Esophagus squamous epithelium (tissue), 5 donors: ENCODE measurements at places on chromosomes 6 and 20. TPM values are rescaled to one million over a fixed set of nuclear protein-coding genes. Genes with fewer than 3 reads are reported as not detected.

Gene SEL1L2
- not detected for total RNA-seq

Gene KHDC1
- 1.6 TPM for total RNA-seq

Gene VSX1
- not detected for total RNA-seq

Gene PHACTR3
- 0.18 TPM for total RNA-seq

Gene MICB
- 0.23 TPM for total RNA-seq

Gene CITED2
- total RNA-seq: 24.8 TPM

Gene SLC22A7
- not detected for total RNA-seq

Gene PSORS1C1
- 1.3 TPM for total RNA-seq

Gene CRISP3
- 114 TPM for total RNA-seq

Gene CALHM4
- not detected for total RNA-seq

DNA sequence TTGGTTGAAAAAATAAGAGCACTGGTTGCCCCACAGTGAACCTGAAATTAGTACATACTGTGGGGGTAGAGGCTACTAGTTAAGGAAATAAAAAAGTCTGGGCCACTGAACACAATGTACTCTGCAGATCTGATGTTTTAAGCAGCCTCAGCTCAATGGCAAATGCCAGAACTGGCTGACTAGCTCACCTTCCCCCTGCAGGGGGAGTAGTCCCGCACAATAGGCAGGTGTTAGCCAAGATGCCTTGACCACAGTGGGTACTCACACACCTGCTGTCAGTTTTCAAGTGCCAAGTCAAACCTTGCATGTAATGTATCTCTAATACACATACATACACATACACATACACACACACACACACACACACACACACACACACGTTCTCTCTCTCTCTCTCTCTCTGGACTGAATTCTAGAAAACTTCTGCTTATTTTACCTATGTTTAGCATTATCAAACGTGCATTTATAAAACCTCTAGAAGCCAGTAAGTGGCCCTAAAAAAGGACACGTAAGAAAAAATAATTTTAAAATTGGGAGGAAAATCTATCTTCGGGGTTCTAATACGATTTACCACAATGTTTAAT is 36.1 kb downstream of the GMDS start:
- DNase-seq: no peak

DNA sequence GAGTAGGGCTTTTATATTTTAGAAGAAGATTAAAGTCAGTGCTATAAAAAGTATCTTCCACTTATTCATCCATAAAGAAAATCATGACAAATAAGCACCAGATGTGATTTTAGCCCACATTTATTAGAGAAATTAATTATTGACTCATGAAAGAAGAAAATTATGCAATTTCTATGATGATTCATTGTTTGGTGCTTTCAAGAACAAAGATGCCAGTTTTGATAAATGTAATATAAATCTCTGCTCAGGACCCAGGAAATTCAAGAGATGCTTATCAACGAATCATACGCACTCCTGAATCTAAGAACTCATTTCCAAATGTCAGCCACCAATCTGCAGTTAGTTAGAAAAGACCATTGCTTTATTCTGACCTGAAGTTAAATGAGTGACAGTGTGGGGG is 211.4 kb downstream of the ARHGAP18 start:
- DNase-seq: no peak

DNA sequence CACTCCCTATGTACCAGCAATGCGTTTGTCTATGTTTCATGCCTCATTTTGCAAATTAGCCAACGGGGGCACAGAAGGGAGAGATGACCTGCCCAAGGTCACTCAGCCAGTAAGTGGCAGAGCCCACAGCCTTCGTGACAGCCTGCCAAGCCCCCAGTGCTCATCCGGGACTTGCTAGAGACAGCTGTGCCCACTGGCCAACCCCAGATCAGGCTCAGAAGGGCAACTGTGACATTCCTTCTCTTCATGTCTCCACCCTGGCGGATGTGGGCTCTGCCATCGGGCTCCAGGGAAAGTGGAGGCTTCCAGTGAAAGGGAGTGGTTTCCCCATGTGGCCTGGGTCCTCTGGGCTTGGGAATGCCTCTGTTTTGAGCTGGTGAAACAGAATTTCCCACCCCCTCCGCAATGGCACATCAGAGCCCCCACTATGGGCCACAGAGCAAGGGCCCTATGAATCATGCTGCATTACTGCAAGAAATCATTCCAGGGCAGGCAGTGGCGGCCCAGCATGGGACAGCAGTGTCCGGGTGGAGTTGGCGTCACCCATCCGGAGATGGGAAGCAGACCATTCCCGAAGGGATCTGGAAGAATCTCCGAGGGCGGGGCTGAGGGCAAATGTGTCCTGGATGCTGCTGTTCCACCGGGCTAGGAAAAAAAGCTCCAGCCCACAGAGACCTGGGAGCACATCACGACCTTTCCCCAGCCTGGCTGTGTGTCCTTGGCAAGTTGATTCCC is 9.1 kb downstream of the RSPO4 start:
- DNase-seq: no peak

- DNase-seq: no peak
Measured at GRCh38 chr6:163716690-163717089, 302.2 kb downstream of the QKI start.

- DNase-seq: no peak
Measured at GRCh38 chr6:14455876-14456648, 338.5 kb downstream of the CD83 start.

DNA sequence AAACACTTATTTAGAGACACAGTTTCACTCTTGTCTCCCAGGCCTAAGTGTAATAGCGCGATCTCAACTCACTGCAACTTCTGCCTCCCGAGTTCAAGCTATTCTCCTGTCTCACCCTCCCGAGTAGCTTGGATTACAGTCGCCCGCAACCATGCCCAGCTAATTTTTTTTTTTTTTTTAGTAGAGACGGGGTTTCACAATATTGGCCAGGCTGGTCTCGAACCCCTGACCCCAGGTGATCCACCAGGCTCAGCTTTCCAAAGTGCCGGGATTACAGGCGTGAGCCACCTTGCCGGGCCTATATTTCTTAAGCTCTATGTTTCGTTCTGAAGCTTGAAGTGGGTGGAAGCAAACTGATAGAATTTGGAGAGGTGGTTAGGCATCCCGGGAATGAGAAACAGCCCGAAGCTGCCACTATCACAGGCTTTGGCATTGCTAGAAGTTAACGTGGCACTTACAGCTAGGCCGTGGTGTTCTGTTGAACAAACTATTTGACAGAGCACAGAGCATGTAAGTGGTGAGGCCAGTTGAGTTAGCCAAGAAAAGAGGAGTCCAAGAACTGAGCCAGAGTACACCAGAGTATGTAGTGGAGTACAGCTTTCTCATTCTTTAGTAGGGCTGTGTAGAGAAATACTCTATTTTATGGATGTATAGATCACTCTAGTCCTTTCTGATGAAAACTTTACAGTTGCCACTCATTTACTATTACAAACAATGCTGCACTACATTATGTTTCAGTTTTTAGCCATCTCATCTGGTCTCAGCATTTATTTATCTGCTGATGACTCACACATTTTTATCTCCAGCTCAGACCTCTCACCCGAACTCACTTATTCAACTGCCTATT is 62.0 kb upstream of the HFE start:
- no peak for DNase-seq

- DNase-seq: no peak
Measured at GRCh38 chr20:54199721-54200176, 8.1 kb upstream of the PFDN4 start.

DNA sequence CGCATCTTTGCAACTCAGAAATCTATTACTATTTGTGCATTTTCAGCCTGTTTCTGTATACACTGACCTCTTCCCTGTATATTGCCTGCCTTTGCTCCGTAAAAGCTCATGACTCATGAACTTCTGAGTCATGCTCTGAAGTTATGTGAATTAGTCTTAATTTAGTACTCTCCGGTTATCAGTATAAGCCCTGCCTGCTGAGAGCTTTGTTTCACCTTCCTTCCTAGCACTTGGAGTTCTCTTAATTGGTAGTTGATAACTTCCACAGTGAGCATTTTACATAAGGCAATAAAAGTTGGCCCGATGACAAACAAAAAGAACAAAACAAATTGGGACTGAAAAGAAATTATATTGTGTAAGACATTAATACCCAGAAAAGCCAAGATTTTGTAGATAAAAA is 231.4 kb downstream of the GJA1 start:
- DNase-seq: no peak

DNA sequence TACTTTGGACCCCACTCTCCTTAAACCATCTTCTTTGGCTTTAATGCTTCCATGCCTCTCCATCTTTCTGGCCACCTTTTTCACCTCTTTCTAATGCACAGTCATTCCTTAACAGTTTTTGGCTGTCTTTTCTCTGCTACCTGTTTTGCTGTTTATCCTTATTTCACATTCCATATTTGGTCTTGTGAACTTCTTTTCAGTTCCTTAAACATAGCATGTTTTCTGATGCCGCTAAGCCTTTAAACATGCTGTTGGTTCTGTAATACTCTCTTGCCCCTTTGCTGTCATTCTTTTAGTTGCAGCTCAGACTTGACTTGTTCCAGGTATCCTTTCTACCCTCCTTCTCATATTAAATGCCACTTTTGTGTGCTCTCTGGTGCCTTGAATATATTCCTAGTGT is 35.8 kb downstream of the TOP1 start:
- no peak for DNase-seq

DNA sequence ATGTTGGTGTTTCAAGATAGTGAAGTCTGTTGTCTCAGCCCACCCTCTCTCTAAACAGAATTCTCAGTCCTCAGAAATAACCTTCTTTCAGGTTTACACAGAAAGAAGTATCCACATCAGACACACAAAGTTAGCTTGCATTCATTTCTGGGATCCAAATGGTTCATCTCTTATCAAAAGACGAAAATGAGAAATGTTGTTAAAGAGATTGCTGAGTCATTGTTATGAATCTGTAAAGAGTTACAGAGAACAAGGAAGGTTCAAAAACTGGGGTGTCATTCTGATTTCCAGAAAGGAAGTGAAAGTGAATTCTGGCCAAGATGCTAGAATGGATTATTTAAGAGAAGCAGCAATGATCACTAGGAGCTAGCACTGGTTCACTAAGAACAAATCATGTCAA is 90.5 kb upstream of the ATXN1 start:
- DNase-seq: no peak

GRCh38 chr20:40875116-40876085 is 153.2 kb upstream of the TOP1 start:
- no peak for DNase-seq

- no peak for DNase-seq
Measured at GRCh38 chr6:166705069-166705468, 78.0 kb upstream of the RPS6KA2 start.

- DNase-seq: no peak
Measured at GRCh38 chr6:147135211-147135681, 69.0 kb upstream of the STXBP5 start.

GRCh38 chr20:38395165-38395564 is 40.0 kb downstream of the SNHG17 start:
- DNase-seq: no peak

DNA sequence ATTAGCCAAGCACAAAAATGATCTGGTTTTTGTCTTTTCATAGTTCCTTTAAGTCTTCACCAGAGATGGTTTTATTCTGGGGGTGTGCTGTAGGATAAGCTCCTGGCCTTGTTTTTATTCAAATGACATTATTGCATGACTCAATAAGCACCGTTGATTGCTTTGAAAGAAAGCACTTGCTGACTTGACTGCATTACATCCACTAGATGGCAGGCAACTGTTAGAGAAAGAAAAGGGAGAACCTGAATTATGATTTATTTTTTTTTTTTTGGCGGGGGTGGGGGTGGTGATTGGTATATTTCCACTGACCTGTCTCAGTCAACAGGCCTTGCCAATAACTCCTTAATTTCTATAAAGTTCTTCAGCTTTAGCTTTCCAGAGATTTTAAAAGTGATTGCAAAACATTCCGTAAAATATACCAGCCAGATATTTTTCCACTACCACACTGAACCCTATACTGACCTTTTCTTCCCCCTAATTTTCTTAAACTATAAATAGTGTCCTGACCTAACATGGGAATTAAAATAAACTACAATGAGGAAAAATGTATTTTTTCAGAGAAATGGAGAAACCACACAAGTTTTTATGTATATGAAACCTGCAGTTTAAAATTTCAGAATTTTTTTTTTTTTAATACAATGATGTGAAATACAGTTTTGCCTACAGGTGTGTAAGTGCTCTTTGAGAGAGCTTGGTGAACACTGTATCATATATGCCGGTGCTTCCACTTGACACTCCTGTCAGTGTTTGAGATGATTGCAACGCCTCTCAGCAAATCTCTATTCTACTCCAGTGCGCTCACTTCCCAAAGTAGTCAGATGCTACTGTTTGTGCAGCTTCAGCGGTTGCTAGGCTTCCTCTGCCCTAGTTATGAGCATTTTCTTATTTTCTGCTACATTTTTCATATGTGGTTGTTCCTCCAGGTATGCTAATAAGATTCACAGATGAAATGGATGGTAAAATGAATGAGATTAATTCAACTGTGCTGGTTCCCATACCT is 274.3 kb downstream of the CD109 start:
- DNase-seq: no peak

DNA sequence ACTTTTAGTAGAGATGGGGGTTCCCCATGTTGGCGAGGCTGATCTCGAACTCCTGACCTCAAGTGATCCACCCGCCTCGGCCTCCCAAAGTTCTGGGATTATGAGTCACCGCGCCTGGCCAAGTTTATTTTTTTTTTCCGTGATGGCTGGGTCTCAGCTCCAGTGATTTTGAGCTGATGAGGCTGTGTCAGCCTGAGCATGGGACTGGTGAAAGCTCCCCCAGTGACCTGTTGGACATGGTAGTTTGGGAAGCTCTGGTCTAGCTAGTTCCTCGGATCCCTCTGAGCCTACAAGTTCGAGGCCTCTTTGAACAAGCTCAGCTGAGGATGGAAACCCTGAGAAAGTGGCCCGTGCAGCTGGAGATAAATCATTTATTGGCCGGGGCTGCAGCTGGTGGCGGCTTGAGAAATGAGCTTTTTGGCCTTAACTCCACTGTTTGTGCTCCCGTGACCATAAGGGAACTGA is 126.8 kb downstream of the SNX5 start:
- no peak for DNase-seq

GRCh38 chr6:147903321-147903720 is 394.8 kb downstream of the SAMD5 start:
- no peak for DNase-seq

- DNase-seq: no peak
Measured at GRCh38 chr6:40440053-40440452, 147.1 kb downstream of the LRFN2 start.

- DNase-seq: no peak
Measured at GRCh38 chr6:88366672-88367071, 200.5 kb upstream of the CNR1 start.

GRCh38 chr6:28134015-28134414 is 7.7 kb upstream of the ZKSCAN8 start:
- no peak for DNase-seq

DNA sequence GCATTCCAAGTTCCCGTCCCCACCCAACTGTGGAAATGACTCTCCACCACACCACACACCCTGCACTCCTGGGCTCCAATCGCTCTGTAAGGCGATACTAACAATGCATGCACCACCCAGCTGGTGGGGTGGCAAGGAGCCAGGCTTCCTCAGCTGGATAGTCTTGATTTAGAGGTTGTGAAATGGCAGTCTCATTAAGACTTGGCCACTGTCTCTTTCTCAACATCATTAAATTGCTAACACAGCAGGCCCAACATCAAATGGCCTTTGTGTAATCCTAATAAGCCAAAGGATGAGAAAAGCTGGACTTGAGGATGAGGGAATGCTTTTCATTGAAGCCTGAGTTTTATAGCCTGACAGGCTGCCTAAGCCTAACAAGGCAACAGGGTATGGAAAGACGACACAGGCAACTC is 223.7 kb downstream of the GMDS start:
- DNase-seq: no peak

- DNase-seq: no peak
Measured at GRCh38 chr20:38357653-38358207, 11.4 kb downstream of the LBP start.
